Activated CD8-positive, alpha-beta memory T cell treated with anti-CD3 and anti-CD28 coated beads, Interleukin-2, amount 50 U/mL, for 48 hours (primary cell): ENCODE measurements at places on chromosomes 2 and 18.

GRCh38 chr2:168687314-168687713 is 115.1 kb upstream of the NOSTRIN start:
- no peak for DNase-seq

DNA sequence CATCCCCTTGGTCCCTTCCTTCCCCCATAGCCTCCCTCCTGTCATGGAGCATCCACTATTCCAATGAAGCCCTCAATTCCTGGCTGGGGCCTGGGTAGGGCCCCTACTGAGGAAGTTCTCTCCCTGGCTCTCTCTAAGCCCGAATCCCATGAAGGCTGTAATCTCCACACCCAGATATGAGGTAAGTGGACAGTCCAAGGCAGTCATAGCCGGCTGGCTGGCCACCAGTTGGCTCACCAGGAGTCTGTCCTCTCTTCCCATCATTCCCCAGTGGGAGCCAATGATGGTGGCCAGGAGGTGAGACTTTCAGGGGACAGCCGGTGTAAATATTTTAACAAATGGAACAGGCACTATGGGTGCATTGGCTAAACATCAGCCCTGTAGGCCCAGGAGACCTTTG is 6.8 kb upstream of the TAF1B start:
- no peak for DNase-seq

DNA sequence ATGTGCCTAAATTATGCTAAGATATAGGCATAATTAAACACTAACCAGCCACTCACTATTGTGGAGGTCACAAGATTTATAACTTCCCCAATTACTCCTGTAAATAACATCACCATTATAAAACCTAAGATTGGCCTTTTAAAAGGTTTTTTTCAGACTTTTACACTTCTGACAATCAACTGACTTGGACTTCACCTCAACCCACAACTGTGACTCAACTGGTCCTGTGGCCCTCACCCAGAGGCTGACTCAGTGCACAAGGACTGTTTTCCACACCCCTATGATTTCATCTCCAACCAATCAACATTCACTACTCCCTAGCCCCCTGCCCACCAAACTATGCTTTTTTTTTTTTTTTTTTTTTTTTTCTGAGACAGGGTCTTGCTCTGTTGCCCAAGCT is 11.6 kb downstream of the TTR start:
- no peak for DNase-seq

- no peak for DNase-seq
Measured at GRCh38 chr2:8794923-8795825, 42.2 kb downstream of the KIDINS220 start.

DNA sequence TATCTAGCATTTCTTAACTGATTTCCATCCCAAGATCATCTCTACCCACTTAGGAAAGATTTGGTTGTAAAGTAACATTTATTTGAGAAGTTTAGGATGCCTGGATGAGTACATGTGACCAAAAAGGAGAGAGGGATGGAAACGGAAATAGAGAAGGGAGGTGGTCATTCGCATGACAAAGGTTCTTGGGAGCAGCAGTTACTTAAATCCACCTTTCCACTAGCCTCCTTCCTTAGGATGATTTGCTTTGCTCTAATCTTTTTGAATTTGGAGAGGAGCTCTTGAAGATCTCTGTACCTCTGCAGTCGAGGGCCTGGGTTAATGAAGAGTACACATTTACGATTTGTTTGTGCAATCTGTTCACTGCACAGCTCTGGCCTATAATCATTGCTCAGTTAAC is 623.5 kb downstream of the EPHA4 start:
- no peak for DNase-seq
